ENCODE measurements at places on chromosomes 5 and 9.

- no peak for DNase-seq
- no peak overlapping the region for H3K4me3 ChIP-seq
- no peaks in the 10 kb centered on the region for H3K36me3 ChIP-seq
- H3K27me3 ChIP-seq = no peaks in the 10 kb centered on the region
- H3K27ac ChIP-seq = no peak overlapping the region
- H3K4me1 ChIP-seq = no peaks in the 10 kb centered on the region
Observed at GRCh38 chr9:110440172-110440571, 102.5 kb upstream of the TXNDC8 start.

DNA sequence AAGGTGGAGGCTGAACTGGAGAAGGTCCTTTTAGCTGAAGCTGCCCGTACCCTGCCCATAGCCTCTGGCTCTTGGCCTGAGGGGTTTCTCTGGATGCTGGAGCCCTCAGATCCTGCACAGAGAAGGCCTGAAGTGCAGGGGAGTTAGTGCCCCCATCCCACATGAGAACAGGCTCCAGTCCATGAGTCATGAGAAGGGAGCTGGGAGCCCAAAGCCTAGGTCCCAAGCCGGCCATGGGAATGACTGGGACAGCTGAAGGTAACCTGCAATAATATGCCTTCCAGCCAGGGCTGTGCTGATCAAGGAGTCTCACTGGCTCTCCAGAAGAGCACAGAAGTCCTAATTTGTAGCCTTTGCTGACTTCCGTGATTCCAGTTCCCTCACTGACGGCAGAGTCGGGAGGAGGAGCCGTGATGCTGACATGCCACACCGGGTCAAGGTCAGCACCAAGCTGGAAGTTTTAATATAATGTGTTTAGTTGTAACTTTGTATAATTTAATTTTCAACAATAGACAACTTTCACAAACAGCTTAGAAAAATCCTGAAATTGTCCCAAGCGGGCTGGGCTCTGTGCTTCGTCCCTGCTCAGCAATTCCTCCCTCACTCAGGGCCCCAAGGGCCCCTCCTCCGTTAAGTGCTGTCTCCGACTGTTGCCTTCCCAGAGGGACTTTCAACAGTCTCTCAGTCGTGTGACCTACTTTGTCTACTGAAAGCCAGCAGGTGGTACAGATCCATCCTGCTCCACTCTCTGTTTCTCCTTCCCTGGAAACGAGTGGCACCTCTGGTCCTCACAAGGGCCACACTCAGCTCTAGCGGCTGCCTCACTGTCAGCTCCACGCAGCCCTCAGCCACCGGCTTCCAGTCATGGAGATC is 387.8 kb downstream of the GADD45G start:
- H3K4me1 ChIP-seq = peaks cover 46% of the 10 kb centered on the region
- H3K36me3 ChIP-seq = no peaks in the 10 kb centered on the region
- H3K27ac ChIP-seq = peak overlapping the region; percentile 78
- H3K4me3 ChIP-seq = no peak overlapping the region
- DNase-seq = peak; percentile 32

GRCh38 chr9:68843239-68843638 is 138.2 kb downstream of the PIP5K1B start:
- no peak overlapping the region for H3K4me3 ChIP-seq
- no peaks in the 10 kb centered on the region for H3K27me3 ChIP-seq
- H3K27ac ChIP-seq = no peak overlapping the region
- DNase-seq = no peak
- no peaks in the 10 kb centered on the region for H3K4me1 ChIP-seq

DNA sequence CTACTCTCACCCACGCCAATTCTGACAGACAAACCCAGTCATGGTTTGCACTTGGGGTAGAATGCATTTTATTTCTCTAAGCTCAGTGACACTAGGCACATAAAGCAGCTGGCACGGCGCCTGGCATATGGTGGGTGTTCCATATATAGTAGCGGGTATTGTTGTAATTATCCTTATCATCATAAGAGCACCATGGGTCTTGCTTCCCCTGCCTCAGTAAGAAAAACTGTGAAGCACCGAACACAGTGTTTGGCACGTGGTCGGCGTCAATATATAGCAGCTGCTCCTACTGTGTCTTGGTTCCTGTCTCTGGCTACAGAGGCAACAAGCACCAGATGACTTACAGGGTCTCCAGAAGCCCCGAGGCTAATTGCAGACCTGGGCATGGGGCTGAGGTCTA is 194.1 kb upstream of the PANK3 start:
- no peaks in the 10 kb centered on the region for H3K36me3 ChIP-seq
- no peak overlapping the region for H3K27ac ChIP-seq
- no peak for DNase-seq
- H3K27me3 ChIP-seq = no peaks in the 10 kb centered on the region

- H3K27ac ChIP-seq = no peak overlapping the region
- no peaks in the 10 kb centered on the region for H3K36me3 ChIP-seq
- H3K4me1 ChIP-seq = no peaks in the 10 kb centered on the region
- no peaks in the 10 kb centered on the region for H3K27me3 ChIP-seq
- H3K4me3 ChIP-seq = no peak overlapping the region
Observed at GRCh38 chr9:94010980-94011533, 55.9 kb upstream of the BARX1 start.

GRCh38 chr9:76985581-76985980 is 33.9 kb upstream of the FOXB2 start:
- H3K4me1 ChIP-seq = no peaks in the 10 kb centered on the region
- no peaks in the 10 kb centered on the region for H3K36me3 ChIP-seq
- DNase-seq = no peak
- no peak overlapping the region for H3K27ac ChIP-seq

DNA sequence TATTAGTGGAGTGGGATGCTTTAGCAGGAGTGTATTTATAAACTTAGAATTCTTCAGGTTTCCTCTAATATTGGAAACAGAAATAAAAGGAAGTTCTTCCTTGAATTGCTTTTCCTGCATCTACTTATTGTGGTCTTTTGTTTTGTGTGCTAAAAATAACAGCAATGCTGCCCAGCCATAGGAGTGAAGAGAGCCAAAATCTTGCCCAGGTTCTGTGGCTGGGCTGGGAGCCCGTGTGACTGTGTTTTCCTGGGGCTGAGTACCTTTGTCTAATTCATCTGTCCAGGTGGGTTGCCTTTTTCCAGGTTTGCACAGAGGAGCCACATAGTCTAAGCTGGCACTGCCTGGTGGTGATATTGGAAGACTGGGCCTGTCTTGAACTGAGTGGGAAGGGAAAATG is 179.7 kb upstream of the ADAMTSL1 start:
- no peak overlapping the region for H3K4me3 ChIP-seq
- H3K27me3 ChIP-seq = no peaks in the 10 kb centered on the region
- no peak for DNase-seq
- no peaks in the 10 kb centered on the region for H3K36me3 ChIP-seq
- no peaks in the 10 kb centered on the region for H3K4me1 ChIP-seq
